Colonic mucosa (tissue), 4 donors: ENCODE measurements at places on chromosomes 4 and X. TPM values are rescaled to one million over a fixed set of nuclear protein-coding genes. Genes with fewer than 3 reads are reported as not detected.

DNA sequence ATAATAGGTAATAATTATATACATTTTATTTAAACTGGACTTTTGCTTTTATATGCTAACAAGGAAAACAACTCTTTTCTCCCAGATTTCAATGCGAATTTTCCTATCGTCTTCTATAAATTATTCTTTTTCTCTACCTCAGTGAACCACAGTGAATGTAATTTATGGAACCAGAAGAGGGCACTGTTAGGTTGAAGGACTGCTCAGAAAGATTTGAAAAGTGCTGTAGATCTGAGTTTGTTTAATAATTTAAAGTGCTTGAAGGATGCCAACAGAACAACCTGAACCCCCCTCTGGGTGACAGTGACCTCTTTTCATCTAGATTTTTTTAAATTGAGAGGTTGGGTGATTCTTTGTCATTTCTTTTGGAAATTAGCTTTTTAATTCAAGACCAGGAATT is 54.9 kb downstream of the PHOX2B start:
- H3K27me3 ChIP-seq = no peaks in the 10 kb centered on the region
- no peaks in the 10 kb centered on the region for H3K4me1 ChIP-seq
- no peaks in the 10 kb centered on the region for H3K36me3 ChIP-seq
- no peak overlapping the region for H3K4me3 ChIP-seq
- no peak overlapping the region for H3K27ac ChIP-seq

DNA sequence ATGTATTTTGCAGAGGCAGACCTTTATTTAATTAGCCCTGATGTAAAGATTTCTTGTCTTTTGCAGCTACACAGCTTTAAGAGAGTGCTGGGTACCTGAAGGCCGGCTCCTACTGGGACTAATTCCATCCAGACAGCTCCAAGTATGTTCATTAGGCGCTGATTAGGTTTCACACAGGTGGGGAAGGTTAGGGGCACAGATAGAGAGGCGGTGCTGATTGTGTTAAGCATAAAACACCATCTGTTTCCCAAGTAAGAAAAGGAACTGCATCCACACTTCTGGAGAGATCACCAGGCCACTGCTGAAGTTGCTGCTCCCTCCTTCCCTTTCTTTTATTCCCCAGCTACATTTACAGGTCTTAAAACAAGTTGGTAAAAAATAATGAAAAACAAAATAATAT is 349.5 kb downstream of the ZIC3 start:
- H3K27ac ChIP-seq = no peak overlapping the region
- no peaks in the 10 kb centered on the region for H3K4me1 ChIP-seq
- no peak overlapping the region for H3K4me3 ChIP-seq
- DNase-seq = no peak
- no peaks in the 10 kb centered on the region for H3K36me3 ChIP-seq

GRCh38 chrX:73977542-73978169 is 326.3 kb upstream of the ZCCHC13 start:
- H3K36me3 ChIP-seq = no peaks in the 10 kb centered on the region
- no peaks in the 10 kb centered on the region for H3K27me3 ChIP-seq
- no peaks in the 10 kb centered on the region for H3K4me1 ChIP-seq
- H3K4me3 ChIP-seq = no peak overlapping the region
- no peak for DNase-seq

- peak within 1 kb of the TSS; percentile 65 for H3K27ac ChIP-seq
- peak within 1 kb of the TSS; percentile 16 for H3K4me3 ChIP-seq
- H3K4me1 ChIP-seq = peaks cover 3% of the 10 kb centered on the region
- H3K36me3 ChIP-seq = no peaks in the 10 kb centered on the region
- no peaks in the 10 kb centered on the region for H3K27me3 ChIP-seq
- peak; percentile 68 for DNase-seq
Measured at GRCh38 chr4:99816545-99817308, at the start of gene DAPP1. Gene DAPP1 (plus strand): TSS chr4:99816827. CDS start chr4:99816914, 87 bp downstream.

Gene IQCM
- total RNA-seq = 5.2 TPM

DNA sequence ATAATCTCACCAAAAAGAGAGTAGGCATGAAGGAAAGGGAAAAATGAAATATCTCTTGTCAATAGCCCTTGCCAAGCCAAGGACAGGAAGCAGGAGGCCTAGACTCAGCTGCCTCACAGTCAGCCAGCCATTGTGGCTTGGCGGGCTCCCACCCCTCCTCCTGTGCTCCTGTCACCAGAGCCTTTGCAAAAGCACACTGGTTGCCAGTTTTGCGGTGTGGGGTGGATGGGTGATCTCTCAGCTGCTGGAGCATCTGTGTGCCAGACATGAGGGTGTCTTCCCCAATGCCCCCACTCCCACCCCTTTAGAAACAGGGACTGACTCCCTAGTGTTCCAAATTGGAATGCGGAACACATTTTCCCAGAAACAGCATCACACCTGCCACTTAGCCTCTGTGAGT is 26.1 kb downstream of the ARHGEF6 start:
- H3K36me3 ChIP-seq = no peaks in the 10 kb centered on the region
- H3K4me3 ChIP-seq = no peak overlapping the region
- no peaks in the 10 kb centered on the region for H3K27me3 ChIP-seq
- H3K27ac ChIP-seq = no peak overlapping the region

GRCh38 chr4:34619531-34620162 is 1624.7 kb downstream of the ARAP2 start:
- no peak for DNase-seq
- H3K36me3 ChIP-seq = no peaks in the 10 kb centered on the region
- no peaks in the 10 kb centered on the region for H3K27me3 ChIP-seq
- H3K4me3 ChIP-seq = no peak overlapping the region
- no peaks in the 10 kb centered on the region for H3K4me1 ChIP-seq

Gene TMEM150C
- 2.5 TPM for total RNA-seq

DNA sequence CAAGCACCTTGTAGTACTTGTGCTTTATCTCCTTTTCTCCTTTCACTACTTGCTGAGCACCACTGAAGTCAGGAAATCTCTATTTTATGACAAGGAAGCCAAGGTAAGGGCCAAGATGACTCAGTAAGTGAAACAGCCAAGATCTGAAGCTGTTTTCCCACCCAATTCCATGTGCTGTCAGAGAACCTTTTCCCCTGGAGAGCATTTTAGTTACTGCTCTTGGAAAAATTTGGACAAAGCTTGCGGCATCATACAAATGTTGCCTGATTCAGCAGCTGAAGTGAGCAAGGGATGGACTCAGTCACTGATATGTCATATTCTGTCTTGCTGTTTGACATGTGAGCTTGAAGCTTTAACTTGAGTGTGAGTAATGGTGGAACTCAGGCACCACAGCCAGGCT is 391.4 kb downstream of the RAB28 start:
- no peak for DNase-seq
- H3K36me3 ChIP-seq = no peaks in the 10 kb centered on the region
- H3K4me1 ChIP-seq = no peaks in the 10 kb centered on the region
- no peak overlapping the region for H3K27ac ChIP-seq
- no peaks in the 10 kb centered on the region for H3K27me3 ChIP-seq

Gene NPNT
- 39.1 TPM for total RNA-seq

- H3K36me3 ChIP-seq = peaks cover 9% of the 10 kb centered on the region
- H3K4me3 ChIP-seq = no peak overlapping the region
- DNase-seq = no peak
- no peaks in the 10 kb centered on the region for H3K27me3 ChIP-seq
- peaks cover 7% of the 10 kb centered on the region for H3K4me1 ChIP-seq
Measured at GRCh38 chr4:38907696-38908270, 40.2 kb downstream of the FAM114A1 start.

DNA sequence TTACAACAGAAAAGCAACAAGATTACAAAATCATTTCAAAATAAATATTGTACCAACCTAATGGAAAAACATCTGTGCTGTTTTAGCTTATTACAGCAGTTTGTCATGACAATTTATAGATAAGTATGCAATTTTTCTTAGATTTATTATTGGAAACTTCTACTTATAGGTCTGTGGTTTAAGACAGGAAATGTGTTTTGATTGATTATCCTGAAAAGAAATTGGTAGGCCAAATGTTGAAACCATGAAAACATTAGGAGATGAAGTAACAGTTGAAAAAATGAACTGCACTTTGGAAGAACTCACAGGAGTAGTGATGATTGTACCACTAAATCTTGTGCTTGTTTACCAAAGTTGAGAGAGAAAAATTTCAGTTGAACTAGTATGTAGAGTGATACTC is 162.2 kb upstream of the GIMD1 start:
- DNase-seq = no peak
- no peaks in the 10 kb centered on the region for H3K27me3 ChIP-seq
- H3K4me1 ChIP-seq = no peaks in the 10 kb centered on the region
- no peaks in the 10 kb centered on the region for H3K36me3 ChIP-seq

GRCh38 chr4:133186210-133186609 is 37.1 kb downstream of the PCDH10 start:
- H3K27me3 ChIP-seq = no peaks in the 10 kb centered on the region
- no peaks in the 10 kb centered on the region for H3K4me1 ChIP-seq
- no peak for DNase-seq

Gene SYN1
- total RNA-seq = 1.5 TPM

DNA sequence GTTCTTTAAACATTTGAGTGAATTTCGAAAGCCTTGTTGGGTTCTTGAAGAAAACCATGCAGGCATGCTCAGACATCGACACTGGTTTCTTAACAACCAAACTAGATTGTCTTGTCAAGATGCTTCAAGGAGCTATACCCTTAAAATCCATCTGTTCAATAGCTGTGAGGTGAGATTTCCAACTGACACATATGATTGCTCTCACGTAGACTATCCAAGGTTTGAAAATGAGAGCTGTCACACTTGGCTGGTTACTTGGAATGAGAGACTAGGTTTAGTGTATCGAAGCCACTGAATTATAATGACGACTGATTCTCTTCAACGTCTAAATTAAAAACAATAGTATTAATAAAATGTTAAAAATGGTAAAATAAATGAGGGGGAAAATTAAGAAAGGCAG is 2725.5 kb downstream of the ARAP2 start:
- H3K4me3 ChIP-seq = no peak overlapping the region
- H3K4me1 ChIP-seq = no peaks in the 10 kb centered on the region
- no peaks in the 10 kb centered on the region for H3K27me3 ChIP-seq
- DNase-seq = no peak
- H3K27ac ChIP-seq = no peak overlapping the region
- H3K36me3 ChIP-seq = no peaks in the 10 kb centered on the region

GRCh38 chr4:69831646-69832325 is 28.2 kb downstream of the SULT1E1 start:
- no peaks in the 10 kb centered on the region for H3K27me3 ChIP-seq
- no peaks in the 10 kb centered on the region for H3K36me3 ChIP-seq
- H3K27ac ChIP-seq = peak overlapping the region; percentile 87
- peaks cover 5% of the 10 kb centered on the region for H3K4me1 ChIP-seq

GRCh38 chr4:119897260-119897659 is 169.4 kb downstream of the MAD2L1 start:
- H3K27ac ChIP-seq = no peak overlapping the region
- H3K4me1 ChIP-seq = no peaks in the 10 kb centered on the region
- no peak for DNase-seq

DNA sequence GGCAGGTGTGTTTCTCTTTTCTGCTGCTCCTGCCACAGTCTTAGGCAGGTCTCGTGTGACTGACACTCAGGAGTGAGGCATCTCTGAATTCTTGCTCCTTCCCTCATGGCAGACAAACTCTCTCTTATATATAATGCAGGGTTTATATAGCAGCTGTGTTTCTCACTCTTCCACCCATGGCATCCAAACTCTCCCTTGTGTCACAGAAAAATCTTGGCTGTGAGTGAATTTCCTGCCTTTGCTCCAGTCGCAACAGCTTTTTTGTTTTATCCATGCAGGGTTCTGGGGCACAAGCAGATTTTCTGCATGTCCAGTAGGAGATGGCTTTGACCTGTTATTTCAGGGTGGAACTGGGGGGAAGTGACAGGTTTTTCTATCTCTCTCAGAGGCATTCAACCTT is 1275.5 kb downstream of the ADGRL3 start:
- H3K36me3 ChIP-seq = no peaks in the 10 kb centered on the region
- no peak overlapping the region for H3K4me3 ChIP-seq
- no peak for DNase-seq
- no peaks in the 10 kb centered on the region for H3K4me1 ChIP-seq
- H3K27ac ChIP-seq = no peak overlapping the region
- H3K27me3 ChIP-seq = no peaks in the 10 kb centered on the region

Gene TRMT10A
- total RNA-seq = 10.6 TPM

DNA sequence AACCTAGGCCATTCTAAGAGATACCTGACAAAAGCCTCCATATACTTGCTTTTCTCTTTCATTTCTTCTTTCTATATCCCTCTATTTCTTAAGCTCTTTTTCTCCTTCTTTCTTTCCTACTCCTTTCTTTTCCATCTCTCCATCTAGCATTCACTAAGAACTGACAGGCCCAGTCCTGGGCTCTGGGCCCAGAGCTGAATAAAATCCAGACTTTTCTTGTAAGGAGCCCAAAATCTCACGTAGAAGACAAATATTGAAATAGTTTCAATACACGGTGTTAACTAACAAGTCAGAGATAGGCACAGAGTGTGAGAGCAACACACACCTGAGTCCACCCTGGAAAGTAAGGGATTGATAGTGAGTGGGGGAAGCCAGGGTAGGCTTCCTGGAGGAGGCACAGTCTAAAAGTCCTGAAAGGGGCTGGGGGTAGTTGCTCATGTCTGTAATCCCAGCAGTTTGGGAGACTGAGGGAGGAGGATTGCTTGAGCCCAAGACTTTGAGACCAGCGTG is 73.2 kb upstream of the EFNB1 start:
- no peaks in the 10 kb centered on the region for H3K27me3 ChIP-seq
- no peak for DNase-seq
- H3K27ac ChIP-seq = no peak overlapping the region
- no peak overlapping the region for H3K4me3 ChIP-seq
- H3K36me3 ChIP-seq = no peaks in the 10 kb centered on the region

GRCh38 chr4:96652158-96652557 is 812.3 kb downstream of the PDHA2 start:
- no peak overlapping the region for H3K4me3 ChIP-seq
- no peaks in the 10 kb centered on the region for H3K36me3 ChIP-seq
- no peaks in the 10 kb centered on the region for H3K27me3 ChIP-seq
- no peak for DNase-seq
- no peaks in the 10 kb centered on the region for H3K4me1 ChIP-seq

DNA sequence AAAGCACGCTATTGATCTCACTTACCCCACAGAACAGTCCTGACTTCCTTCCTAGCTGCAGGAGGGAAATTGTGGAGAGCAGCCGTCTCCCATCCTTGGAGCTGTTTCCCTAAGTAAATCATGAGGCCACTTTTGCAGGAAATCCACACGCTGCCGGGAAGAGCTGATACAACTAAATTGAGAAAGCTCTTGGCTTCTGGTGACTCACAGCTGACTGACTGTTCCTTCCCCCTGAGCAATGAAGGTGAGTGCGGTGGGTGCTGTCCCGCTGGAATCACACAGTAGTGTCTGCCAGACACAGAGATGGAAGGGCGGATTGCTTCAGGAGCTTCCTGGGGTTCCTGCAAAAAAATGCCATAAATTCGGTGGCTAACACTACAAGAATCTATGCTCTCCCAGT is 268.9 kb downstream of the ASMT start:
- no peak for DNase-seq
- H3K36me3 ChIP-seq = no peaks in the 10 kb centered on the region
- H3K27me3 ChIP-seq = no peaks in the 10 kb centered on the region
- H3K4me1 ChIP-seq = no peaks in the 10 kb centered on the region
- no peak overlapping the region for H3K27ac ChIP-seq

DNA sequence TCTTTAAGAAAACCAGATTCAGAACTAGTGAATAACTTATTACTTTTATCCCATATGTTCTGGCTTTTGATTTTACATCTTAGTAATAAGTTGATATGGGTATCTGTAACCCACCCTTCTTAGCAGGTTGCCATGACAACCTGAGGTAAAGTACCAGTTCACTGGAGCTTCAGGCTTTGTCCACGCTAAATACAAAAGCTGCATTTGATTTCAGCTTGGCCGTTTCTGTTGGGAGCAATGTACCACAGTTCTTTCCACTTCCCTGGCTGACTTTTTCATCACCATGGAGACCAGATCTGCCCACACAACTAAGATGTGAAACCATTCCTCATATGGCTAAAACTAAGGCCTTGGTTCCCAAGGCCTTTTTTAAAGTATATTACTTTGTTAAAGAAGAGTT is 26.1 kb downstream of the KLHL34 start:
- no peaks in the 10 kb centered on the region for H3K4me1 ChIP-seq
- H3K27ac ChIP-seq = no peak overlapping the region
- no peaks in the 10 kb centered on the region for H3K36me3 ChIP-seq
- H3K4me3 ChIP-seq = no peak overlapping the region
- no peak for DNase-seq

Gene TMEM35A
- 3.9 TPM for total RNA-seq
